ENCODE measurements at places on chromosomes 3 and 15.
A peak's percentile ranks its signal among the peaks of the same experiment; 100 is the strongest.

- no peak for DNase-seq
These were observed 50.8 kb downstream of the SUSD5 start for GRCh38 chr3:33167716-33168336.

GRCh38 chr15:55060836-55061235 is 135.9 kb downstream of the RSL24D1 start:
- DNase-seq = no peak

DNA sequence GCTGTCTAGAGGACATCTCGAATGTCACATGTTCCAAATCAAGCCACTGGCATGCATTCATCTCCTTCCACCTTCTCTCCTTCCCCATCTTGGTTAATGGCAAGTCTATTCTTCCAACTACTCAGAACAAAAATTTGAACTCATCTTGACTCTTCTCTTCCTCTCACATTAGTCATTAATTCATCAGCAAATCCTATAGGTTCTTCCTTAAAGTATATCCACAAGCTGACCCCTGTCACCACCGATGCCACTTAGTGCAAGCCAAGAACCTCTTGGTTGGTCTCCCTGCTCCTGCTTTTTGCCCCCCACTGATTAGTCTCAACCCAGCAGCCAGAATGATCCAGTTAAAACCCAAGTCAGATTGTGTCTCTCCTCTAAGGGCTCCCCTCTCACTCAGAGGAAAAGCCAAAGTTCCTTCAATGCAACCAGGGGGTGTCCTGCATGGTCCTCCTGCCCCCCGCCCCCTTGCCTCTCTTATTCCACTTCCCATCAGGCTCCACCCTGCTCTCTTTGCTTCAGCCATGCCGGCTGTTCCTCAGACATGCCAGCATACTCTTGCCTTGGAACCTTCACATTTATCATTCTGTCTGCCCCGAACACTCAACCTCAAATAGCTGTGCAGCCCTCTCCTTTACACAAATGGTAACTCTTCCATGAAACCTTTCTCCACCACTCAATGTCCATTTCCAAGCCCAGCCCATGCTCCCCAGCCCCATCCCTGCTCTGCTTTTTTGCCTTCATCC is 1.0 kb upstream of the GALNT15 start:
- no peak for DNase-seq

GRCh38 chr3:138230525-138230924 is 43.4 kb downstream of the ARMC8 start:
- DNase-seq = no peak

GRCh38 chr3:39121621-39122020 is 14.1 kb downstream of the TTC21A start:
- no peak for DNase-seq

DNA sequence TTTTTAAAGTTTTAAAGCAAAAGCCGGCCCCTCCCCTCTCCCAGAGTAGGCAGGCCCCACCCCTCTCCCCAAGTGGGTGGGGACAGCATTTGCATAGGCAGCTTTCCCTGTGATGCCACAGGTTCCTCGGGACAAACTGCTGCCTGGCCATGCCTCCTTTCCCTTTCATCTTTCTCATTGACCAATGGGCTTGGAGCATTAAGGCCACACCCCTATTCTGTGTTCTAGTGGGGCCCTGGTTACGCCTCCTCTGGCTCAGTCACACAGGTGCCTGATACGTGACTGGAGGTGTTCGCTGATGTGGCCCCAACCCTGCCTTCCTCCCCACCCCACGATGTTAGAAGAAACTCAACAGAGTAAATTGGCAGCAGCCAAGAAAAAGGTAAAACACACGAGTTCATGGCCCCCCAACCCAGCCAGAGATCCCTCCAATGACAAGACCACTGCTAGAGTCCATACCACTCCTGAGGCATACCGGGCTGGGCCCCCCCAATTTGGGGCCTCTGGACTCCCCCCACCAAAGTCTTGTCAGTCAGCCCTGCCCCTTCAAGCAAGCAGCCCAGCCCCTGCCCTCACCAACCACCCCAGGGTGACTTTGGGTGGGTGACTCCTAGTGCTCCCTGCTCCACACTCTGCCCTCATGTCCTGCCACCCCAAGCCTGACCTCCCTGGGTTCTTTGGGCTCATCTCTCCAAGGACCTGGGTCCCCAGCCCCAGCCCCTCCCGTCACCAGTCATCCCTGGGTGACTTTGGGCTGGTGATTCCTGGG is 62.8 kb upstream of the CSPG4 start:
- DNase-seq = peak; percentile 46

All from HEK293T (cell line).